ENCODE measurements at places on chromosomes 5 and 9.

DNA sequence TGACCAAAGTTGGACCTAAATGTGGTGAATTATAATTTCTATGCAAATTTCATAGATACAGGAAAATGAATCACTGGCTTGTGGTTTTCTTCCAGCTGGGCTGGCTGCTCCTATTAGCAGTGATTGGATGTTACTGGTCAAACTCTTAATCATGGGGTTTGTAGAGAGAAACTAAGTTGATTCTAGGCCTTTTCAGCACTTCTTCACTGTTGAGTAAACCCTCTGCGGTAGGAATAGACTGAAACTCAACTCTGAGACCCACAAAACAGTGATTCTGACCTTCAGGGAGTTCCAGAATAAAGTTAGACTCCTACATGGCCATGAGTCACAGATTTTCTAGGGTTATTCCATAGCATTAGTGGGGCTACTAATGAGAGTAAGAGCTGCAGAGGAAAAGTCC, 47.9 kb upstream of the FKTN start:
- no peak for DNase-seq

DNA sequence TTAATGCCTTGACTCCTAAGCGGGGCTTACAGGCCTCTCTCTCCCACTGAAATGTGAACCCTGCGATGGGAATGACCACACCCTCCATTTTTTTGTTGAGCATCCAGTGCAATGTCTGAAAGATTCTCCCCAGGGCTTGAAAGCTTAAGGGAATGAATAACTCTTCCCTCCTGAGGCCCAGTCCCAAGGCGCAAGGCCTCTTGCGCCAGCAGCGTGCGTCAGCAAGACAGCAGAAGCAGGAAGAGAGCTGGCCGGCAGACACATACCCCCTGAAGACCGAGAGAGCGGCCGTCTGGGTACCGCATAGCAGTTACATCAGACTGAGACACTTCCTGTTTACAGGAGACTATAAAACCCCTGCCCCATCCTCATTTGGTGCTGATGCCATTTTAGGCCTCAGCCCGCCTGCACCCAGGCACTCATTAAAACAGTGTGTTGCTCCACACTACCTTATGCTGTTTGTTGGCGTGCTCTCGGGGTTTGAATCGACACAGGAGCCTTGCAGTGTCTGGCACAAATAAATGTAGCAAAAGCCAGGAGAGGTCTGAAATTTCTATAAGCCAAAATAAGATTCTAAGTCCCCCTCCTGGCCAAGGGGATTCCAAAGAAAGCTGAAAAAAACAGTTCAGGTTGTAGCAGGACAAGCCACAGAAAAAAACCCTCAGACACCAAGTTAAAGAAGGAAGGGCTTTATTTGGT, 62.3 kb downstream of the GDNF start:
- DNase-seq: no peak

- no peak for DNase-seq
These were observed 21.4 kb upstream of the HAPLN1 start for GRCh38 chr5:83742089-83742488.

DNA sequence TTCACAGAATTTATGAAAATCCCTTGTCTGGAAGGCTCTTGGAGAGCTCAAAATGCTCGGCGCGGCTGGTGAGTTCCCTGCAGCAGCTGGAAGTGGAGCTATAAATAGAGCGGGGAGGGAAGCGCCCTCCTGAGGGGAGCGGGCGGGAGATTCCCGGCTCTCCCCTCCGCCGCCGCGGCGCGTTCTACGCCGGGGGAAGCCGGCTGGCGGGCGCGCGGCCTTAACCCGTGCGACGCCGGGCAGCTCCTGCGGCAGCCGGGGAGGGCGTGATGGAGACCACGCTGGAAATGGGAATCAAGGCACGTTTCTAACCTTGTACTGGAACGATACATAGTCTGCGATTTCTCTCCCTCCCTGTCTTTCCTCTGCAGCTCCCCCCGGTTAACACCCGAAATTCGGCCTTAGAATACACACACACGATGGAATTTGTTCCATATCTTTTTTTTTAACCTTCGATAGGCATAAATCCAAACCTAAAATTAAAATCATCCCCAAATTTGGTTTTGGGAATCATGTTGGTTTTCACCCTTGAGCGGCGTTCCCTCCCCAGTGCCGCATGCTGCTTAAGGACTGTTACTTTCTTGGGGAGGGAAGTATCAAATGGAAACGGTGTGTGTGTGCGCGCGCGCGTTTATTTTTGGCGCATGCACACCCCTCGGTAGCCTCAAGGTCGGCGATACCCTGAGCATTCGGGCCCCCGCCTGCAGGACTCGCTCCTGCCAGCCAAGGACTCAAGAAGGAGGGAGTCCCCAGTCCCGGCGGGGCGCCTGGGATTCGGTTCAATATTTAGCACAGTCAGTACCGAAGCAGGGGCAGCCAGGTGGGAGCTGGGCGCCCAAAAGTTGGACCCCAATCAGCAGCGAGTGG, 306.3 kb upstream of the KCNN2 start:
- no peak for DNase-seq

- no peak for DNase-seq
These were observed 391.4 kb downstream of the ELAVL2 start for GRCh38 chr9:23434654-23435053.

DNA sequence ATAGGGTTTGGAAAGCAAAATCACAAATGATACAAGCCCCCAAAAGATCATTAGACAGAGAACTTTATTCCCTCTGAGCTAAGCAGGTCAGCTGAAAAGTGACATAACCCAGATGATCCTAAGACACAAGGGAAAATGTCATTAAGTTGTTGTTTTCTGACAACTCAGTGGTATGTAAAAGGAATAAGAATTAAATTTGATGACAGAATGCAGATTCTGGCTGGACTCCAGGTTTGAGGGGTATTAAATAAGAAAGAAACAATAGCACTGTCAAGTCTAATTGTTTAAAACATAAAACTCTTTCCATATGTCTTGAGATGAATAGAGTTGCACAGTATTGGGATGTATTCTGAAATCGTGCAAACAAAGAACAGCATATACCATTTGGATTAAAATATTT, 429.9 kb downstream of the CAAP1 start:
- DNase-seq: no peak

DNA sequence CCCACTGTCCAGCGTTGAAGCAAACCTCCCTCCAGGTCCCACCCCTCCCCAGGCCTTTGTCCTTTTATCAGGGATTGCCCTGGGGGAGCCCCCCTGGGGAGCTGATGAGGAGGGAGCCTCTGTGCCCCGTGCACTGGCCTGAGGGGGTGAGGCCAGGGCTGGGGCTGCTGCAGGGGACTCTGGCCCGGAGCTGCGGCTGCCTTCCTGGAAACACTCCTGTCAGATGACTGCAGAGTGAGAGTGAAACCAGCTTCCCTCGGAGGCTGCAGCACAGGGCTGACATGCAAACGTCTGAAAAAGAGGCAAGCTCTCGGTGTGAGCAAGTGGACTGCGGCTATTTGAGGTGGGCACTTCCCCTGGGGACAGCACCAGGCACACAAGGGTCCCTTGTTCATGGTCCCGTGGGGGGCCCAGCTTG, 4.6 kb upstream of the TRAF2 start:
- DNase-seq: peak; percentile 72

- no peak for DNase-seq
These were observed 41.9 kb upstream of the MACIR start for GRCh38 chr5:103216697-103217096.

GRCh38 chr9:125049212-125050049, 93.9 kb downstream of the SCAI start:
- no peak for DNase-seq

DNA sequence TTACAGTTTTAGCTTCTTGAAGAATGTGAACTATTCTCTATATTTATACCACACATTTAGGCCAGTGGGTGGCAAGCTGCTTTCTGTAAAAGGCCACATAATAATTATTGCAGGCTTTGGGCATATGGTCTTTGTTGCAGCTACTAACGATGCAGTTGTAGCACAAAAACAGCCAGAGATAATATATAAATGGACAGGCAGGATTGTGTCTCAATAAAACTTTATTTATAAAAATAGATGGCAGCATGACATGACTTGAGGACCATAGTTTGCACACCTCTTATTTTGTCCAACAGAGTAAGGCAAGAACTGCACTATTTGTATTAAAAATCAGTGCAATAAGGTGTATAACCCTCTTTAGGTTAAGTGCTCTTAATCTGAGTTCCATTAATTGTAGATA, 415.0 kb downstream of the ANXA1 start:
- DNase-seq: no peak

DNA sequence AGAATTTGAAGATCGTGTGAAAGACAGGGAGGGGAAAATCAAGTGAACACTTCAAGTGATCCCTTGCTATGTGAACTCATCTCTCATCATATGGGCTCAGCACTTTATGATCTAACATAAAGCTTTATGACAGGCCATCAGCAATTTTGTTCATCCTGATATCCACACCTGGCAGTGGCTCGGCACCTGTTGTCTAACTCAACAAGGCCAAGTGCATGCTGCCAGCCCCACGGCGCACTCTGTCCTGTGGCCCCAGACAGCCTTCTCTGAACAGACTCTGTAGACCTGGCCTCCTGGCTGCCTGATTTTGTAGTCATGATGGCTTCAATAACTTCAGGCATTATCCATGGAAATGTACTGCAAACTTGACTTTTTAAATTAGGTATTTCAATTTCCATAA, 106.3 kb downstream of the MEF2C start:
- DNase-seq: no peak

GRCh38 chr5:154301726-154302125, 111.2 kb downstream of the GALNT10 start:
- DNase-seq: no peak

DNA sequence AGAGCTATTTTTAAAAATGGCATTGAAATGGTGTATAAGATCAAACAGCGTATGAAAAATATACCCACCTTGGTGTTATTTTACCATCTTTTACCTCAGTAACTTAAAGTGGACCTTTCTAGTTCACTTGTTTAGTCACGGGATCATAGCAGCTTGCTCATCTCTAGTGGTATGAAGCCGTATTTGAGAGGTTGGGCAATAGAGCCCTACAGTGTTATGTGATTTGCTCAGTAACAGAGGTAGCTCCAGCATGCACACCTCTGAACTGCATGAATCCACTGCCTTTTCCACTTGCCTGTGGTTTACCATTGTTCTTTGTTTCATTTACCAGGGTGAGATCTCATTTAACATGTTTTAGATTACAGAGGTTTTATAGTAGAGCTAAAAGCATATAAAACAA, 134.4 kb downstream of the ATG10 start:
- DNase-seq: no peak

- DNase-seq: no peak
These were observed 237.4 kb downstream of the GOLPH3 start for GRCh38 chr5:31936683-31937082.

DNA sequence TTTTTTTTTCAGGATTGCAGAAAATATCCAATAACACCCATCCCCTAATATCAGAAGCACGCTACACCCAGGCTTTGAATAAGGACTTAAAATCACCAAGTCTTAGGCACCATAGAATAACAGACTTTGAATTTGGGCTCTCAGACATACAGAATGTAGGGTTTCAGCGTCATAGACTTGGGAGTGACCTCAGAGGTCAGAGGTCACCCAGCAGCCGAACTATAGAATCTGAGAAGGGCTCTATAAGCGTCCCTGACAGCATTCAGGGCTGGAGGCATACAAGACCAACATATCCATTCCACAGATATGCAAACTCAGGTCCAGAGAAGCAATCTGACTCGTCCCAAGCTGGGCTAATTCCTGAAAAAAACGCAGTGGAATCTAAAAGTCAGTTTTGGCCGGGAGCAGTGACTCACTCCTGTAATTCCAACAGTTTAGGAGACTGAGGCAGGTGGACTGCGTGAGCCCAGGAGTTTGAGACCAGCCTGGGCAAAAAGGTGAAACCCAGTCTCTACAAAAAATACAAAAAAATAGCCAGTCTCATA, 34.7 kb downstream of the SLC6A7 start:
- no peak for DNase-seq

DNA sequence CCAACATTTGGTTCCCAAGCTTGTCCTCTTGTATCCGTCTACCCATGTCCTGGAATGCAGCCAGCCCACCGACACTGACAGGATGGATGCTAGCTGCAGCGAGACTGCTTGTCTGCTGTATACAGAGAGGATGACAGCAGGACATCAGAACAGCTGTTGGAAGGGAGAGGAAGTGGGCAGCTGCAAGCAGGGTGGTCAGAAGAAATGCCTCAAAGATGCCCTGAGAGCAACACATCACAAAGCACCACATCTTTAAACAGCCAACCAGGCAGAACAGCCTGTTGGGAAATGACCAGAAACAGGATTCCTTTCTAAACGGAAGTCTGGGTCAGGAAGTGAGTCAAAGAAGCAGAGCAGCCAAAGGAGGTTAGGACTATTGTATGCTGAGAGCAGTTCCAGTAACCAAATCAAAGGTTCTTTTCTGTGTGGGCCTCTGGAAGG, 219.1 kb downstream of the NDUFS4 start:
- DNase-seq: no peak

- no peak for DNase-seq
These were observed 20.5 kb upstream of the PITX1 start for GRCh38 chr5:135054546-135054945.

DNA sequence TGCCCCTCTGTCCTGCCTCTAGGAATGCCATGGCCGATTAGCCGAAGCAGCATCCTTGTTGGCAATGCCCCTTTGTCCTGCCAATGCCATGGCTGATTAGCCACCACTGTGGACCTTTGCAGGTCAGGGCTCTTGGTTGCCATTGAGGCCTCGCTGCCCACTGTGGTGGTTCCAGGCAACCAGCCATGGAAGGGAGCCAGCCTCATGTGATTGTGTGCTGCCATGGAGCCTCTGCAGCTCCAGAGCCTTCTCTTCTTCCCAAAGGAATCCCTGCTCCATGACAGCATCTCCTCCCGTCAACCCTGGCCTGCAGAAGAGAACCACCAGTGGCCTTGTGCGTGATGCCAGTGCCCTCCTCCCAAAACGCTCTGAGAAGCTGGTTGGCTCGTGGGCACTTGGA, 187.0 kb downstream of the CACNA1B start:
- no peak for DNase-seq

GRCh38 chr9:127652733-127653132, 40.7 kb downstream of the STXBP1 start:
- DNase-seq: no peak

- DNase-seq: no peak
These were observed 3.1 kb downstream of the LHX3 start for GRCh38 chr9:136201609-136202453.

- DNase-seq: no peak
These were observed 233.7 kb downstream of the ARHGEF28 start for GRCh38 chr5:73859696-73860095.

DNA sequence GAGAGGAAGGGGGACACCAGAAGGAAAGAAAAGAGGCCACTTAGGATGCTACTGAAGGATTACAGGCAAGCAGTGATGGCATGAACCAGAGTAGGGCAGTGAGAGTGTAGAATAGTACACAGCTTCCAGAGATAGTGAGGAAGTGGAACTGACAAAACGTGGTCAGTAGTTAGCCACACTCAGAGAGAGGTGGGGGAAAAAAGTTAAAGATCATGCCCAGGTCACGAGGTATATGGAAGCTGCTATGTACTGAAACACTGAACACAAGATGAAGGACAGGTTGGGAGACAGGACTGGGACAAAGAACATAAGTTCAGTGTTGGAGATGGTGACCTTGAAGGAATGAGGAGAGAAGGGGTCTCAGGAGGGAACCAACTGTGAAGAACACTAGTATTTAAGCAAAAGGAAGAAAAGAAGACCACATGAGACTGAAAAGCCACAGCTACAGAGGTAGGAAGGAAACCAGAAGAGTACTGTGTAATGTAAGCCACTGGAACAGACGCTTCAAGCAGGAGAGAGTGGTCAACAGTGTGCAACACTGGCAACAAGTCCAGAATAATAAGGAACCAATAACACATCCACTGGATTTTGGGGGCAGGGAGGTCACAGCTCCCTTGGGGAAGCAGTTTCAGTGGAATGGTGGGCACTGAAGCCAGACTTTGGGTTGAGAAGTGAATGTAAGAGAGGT, 45.5 kb downstream of the ELL2 start:
- no peak for DNase-seq

- DNase-seq: no peak
These were observed 1211.5 kb upstream of the CDH9 start for GRCh38 chr5:28249771-28250415.

All from GM19239 (cell line).